ENCODE measurements at places on chromosomes 4 and X.

DNA sequence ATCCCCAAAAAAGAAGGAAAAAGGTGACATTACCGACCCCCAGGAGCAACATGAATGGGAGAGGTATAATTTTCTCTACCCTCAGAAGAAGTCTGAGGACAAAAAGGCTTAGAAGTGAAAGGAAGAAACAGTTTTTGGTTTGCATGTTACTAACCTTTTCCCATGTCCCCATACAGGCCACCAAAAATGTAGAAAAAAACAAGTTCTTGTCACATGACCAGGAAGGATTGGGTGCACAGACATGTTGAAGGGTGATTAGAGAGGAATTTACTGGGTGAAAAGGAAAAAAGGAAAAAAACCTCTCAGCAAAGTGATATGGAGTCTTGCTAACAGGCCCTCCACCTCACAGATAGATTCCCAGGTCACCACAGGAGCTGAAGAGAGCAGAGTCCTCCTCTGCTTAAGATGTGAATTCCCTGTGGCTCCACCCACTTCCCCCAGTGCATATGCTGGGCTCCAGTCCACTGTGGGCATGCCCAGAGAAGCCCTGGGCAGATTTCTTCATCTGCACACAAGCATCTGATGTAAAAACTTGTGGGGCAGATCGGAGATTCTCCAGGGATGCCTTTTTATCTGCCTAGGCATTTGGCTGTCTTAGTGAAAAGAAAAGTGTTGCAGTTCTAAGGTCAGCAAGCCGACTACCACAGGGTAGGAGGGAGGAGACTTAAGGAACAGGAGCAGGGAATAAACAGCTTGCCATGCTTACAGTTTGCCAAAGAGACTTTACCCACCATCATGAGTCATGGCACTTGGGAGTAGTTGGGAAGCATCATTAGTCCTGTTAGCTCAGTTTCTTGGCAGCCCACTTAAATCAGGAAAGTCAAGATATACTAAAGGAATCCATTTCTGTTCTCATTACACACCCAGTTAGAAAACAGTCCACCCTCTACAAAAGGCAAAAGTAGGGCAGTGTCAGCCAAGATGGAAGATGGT is 25.0 kb upstream of the PASD1 start:
- no peak for DNase-seq

DNA sequence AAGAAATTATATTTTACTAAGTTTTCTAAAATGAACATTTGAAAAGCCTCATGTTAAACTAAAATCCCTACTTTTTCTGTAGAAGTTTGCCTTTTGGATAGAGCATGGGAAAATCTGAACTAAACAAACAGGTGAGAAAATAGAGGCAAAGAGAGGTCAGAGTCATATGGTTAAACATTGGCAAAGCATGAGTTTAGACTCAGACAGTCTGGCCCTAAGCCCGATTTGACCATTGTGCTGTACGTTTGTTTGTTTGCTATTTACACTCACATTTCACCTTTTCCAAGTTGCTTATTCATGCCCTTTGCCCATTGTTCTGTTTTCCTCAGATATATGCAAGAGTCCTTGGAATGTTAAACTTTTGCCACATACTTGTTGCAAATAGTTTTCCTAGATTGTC is 85.4 kb downstream of the TIGD2 start:
- peak; percentile 3 for DNase-seq

- peak; percentile 2 for DNase-seq
Observed at GRCh38 chr4:95957054-95957453, 117.2 kb downstream of the PDHA2 start.

DNA sequence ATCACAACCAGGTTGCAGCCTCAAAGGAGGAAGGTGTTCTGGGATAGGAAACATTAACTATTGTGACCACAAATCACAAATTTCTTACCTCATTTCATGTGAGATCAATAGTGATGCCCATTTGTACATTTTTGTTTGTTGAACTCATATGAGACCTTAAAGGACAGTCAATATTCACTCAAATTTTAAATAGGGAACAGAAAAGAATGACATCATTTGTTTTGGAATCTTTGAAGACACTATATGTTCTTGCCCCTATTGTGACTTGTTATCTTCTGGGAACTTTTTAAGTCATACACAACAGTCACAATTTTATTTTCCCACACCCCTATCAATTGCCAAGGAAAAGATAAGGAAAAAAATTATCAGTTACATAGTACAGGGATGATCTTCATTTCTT is 346.5 kb downstream of the ARAP2 start:
- no peak for DNase-seq

DNA sequence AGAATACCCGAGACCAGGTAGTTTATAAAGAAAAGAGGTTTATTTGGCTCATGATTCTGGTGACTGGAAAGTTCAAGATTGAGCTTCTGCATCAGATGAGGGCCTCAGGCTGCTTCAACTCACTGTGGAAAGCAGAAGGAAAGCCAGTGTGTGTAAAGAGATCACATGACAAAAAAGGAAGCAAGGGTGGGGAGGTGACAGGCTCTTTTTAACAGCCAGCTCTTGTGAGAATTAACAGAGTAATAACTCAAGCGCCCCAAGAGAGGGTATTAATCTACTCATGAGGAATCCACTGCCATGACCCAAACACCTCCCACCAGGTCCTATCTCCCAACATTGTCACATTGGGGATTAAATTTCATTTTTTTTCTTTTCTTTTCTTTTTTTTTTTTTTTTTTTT is 6.3 kb upstream of the YIPF6 start:
- DNase-seq: no peak
